ENCODE measurements at places on chromosomes 16 and 17.

DNA sequence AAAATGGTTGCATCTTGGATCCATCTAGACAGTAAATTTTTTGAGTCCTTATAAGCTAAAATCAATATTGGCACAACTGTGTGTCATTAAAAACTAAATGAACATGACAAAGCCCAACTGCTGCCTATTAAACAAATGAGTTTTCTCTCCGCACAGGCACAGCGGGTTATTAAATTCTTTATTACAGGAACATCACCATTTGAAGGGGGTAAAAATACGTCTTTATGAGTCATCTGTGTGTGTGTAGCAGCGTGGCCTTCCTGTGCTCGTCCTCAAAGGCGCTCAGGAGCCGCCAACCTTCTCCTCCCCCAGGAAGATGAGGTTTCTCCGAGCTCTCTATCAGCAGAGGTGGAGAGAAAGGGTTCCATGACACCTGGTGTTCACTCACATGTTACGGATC is 62.6 kb upstream of the SDK2 start:
- no peak for DNase-seq

- no peak for DNase-seq
Observed at GRCh38 chr16:72468582-72468981, 296.6 kb upstream of the PMFBP1 start.

- DNase-seq: no peak
Observed at GRCh38 chr17:17406225-17406624, 70.6 kb upstream of the MED9 start.

- no peak for DNase-seq
Observed at GRCh38 chr16:49466881-49467280, 93.3 kb downstream of the C16orf78 start.

GRCh38 chr17:32970281-32970680 is 21.4 kb upstream of the SPACA3 start:
- no peak for DNase-seq
